GM19239 (cell line): ENCODE measurements at places on chromosomes 7 and 10.

DNA sequence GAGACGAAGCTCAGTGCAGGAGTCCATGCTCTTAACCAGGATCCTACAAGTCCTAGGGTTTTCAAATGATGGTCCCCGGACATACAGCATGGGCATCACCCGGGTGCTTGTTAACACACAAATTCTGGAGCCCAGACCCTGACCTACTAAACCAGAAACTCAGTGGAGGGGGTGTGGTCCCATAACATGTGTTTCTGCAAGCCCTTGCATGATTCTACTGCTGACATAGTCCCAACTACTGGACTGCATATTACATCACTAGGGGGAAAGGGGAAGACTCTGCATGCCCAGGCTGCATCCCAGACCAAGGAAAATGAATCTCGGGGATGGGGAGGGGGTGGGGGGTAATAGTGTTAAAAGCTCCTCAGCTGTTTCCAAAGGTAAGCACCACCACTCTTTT lies 40.3 kb downstream of the GRB10 start:
- no peak for DNase-seq

GRCh38 chr10:114110174-114110972 lies 63.6 kb downstream of the CCDC186 start:
- no peak for DNase-seq

GRCh38 chr10:2985729-2986232 lies 81.6 kb upstream of the PFKP start:
- DNase-seq, result no peak

DNA sequence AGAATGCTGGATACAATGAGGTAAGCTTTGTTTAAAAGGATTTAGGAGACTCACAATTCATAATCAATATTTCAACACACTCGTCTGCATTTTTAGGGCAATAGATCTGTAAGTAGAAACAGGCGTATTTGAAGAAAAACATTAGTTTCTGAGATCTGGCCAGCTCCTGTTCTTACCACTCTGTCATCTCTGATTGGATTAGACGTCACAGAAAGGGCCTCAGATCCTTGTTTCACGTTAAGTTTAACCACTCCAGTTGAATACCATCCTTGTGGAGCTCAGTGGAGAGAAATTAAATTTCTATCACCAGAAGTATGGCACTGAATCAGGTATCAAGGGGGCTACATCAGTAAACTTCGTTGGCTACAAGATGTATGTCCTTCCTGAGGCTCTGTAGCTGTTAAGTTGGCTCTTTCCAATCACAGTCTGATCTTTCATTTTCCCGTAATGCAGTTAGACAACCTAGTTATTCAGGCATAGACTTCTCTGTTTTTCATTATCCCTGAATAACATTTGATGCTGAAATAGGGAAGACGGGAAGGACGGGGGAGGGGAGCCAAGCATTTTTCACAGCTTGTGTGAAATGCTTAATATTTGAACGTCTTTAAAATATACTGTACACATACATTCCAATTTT lies 659.2 kb upstream of the GALNT17 start:
- DNase-seq, result no peak

DNA sequence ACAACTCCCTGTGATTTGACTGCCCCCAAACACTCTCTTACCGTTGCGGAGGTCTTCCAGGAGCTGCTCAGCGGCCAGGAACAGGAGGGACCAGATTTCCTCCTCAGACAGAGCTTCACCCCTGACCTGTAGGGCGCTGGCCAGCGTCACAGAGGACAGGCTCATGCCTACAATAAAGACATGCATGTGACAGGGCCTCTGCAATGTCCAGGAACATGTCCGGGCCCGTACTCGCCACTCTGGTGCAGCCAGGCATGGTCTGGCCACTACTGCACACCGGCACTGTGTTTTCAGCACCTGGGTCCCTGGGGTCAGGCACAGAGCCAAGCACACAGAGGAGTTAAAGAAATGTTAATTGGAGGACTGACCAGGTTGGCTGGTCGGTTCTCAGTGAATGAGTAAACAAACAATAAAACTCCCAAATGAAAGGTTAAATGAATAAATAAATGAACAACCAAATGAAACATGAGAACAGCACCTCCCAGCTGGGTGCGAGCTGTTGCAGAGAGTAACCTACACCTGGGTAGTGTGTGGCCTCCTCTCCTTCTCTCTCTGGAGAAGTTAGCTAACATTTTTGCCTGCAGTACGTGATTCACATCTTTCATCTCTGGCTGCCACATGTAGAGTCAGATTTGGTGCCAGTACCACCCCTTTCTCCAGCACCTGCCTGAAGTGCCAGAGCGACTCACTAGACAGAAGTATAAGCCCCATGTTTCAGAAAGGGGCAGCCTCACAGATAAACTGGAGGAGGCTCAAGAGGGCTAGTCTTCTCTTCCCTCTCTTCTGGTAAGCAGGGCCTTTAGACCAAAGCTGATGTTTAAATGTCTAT lies 22.8 kb downstream of the FRMPD2 start:
- no peak for DNase-seq

DNA sequence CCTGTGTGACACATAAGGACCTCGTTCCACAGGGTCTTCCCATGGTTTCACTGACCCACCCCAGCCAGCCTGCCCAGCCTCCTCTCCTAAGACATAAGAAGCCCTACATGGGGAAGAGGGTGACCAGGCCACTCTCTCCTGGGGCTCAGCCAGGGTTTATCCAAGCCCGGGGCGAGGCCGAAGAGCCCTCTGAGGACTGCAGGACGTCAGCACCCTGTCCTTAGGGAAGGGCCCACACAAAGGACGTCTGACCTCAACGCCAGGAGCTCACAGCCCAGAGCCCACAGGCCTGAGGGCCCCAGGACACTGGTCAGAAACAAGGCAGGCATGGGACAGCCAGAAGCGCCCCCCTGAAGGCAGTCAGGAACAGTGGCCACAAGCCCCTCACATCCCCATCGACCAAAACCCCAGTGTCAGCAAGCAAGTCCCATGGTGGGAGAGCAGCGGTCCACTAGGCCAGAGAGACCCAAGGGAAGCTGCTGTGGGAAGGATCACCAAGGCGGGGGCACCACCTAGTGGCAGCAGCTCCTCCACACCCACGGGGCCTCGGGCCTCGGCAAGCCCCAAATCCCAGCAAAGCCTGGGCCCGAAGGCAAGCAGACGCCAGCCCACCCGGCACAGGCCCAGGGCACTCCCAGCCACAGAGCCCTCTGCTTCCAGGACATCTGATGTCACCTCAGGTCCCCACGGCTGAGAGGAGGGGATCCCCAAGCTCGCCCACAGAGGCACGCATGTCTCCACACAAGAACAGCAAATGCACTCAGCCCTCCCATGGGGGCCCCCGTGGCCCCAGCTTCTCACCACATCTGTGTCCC lies 23.4 kb downstream of the MAD1L1 start:
- peak; percentile 82 for DNase-seq

DNA sequence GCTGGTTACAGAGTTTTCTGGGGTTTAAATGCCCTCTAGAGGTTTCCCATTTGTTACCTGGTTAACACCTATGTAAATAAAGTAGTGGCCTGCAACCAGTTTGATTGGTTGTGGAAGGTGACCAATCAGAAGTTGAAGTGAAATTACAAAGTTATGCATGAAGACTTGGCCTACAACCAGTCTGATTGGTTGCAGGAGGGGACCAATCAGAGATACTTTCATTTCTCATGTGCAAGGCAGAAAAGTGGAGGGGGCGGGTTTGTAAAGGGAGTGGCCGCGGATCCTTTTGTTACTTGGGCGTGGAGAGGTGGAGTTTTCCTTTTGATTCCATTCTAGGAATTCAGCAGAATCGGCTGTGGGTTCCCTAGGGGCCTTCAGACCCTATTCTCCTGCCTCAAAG lies 80.8 kb downstream of the SEC23IP start:
- DNase-seq, result no peak

GRCh38 chr7:46600340-46600739 lies 679.3 kb upstream of the IGFBP3 start:
- no peak for DNase-seq

- no peak for DNase-seq
Observed at GRCh38 chr7:49986191-49986590, 106.9 kb downstream of the ZPBP start.

DNA sequence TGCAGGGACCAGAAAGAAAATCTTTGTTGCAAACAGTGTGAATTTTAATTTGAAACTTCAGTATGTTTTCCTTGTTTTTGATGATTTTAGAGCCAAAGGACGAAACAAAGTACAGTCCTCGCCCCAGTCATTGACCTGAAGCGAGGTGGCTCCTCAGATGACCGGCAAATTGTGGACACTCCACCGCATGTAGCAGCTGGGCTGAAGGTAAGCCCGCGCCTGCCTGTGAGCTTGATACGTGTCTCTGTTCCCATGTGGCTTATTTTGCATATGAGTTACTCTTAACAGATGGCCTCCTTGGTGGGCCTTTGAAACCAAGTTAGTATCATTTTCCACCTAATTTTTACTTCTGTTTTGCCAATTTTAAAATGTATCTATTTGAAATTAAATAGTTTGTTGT lies 12.3 kb downstream of the RBM17 start:
- DNase-seq, result no peak

GRCh38 chr7:44540592-44541027 lies 520 bp downstream of the NPC1L1 start:
- no peak for DNase-seq

DNA sequence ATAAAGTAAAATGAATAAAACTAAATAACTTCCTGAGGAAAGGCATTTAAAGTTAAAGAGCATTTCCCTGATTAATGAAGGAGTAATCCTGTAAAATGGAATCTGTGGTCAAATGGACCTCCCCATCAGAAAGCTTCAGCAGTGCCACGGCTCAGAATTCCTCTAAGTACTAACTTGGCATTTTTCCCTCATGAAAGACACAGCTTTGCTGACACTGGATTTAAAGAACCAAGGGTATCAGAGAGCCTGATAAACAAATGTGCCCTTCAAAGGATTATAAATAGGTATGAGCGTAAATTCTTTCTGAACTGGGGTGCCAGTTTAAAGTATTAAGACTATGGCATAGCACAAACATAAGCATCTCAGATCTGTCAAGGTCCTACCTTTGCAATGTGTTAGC lies 24.2 kb upstream of the RNF148 start:
- no peak for DNase-seq

DNA sequence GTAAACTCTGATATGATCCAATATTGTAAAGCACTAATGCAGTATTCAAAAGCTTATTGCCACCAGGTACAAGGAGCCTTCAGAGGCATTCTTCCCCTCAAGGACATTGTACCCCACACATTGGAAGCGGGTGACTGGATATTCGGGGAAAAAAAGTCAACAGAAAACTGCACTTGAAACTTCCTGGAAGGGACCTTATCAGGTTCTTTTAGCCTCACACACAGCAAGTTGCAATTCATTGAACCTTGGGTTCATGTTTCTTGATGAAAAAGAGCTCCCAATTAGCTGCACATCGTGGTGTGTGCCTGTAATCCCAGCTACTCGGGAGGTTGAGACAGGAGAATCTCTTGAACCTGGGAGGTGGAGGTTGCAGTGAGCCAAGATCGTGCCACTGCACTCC lies 16.4 kb upstream of the MICU1 start:
- no peak for DNase-seq

DNA sequence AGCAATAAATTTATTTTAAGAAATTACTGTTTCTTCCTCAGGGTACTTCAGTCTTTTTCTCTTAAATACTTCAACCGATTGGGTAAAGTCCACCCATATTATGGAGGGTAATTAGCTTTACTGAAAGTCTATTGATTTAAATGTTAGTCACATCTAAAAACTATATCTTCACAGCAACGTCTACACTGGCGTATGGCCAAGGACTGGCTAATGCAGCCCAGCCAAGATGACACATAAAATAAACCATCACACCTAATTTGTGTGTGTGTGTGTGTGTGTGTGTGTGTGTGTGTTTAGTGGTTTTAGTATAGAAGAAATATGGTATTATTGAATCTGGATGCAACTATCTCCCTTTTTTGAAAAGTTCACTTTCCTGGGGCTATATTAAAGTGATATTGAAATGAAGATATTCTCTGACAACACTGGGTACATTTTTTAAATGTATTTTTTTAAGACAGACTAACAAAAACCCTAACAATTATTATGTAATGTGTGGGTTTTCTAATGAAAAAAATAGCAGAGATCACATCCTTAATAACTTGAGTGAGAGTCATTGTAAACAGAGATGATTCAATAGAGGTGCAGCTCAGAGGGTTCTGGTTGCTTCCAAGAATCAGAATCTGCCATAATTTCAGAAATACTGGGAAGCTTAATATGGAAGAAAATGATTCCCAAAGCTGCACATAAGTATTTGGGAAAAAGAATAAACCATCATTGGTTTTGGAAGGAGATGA lies 584.2 kb upstream of the MBL2 start:
- no peak for DNase-seq

- DNase-seq, result no peak
Observed at GRCh38 chr10:44326474-44327030, 58.3 kb downstream of the CXCL12 start.

GRCh38 chr10:10803278-10803677 lies 214.4 kb upstream of the CELF2 start:
- DNase-seq, result no peak

DNA sequence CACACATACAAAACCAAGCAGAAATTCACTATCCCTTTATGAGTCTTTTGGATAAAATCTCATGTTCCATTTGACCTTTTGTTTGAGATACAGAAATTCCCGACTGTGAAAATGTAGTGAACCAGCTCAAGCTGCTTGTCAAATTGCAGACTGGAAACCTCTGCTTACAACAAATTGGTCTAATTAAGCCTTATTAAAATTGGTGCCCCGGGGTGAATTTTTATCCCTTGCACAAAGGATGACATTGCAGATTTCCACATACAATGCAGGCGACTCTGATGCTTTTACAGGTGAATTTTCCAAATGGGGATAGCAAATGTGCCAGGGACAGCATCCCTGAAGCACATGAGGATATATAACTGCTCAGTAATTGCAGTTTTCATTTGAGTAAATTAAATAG lies 257.3 kb downstream of the BMPER start:
- DNase-seq, result no peak

DNA sequence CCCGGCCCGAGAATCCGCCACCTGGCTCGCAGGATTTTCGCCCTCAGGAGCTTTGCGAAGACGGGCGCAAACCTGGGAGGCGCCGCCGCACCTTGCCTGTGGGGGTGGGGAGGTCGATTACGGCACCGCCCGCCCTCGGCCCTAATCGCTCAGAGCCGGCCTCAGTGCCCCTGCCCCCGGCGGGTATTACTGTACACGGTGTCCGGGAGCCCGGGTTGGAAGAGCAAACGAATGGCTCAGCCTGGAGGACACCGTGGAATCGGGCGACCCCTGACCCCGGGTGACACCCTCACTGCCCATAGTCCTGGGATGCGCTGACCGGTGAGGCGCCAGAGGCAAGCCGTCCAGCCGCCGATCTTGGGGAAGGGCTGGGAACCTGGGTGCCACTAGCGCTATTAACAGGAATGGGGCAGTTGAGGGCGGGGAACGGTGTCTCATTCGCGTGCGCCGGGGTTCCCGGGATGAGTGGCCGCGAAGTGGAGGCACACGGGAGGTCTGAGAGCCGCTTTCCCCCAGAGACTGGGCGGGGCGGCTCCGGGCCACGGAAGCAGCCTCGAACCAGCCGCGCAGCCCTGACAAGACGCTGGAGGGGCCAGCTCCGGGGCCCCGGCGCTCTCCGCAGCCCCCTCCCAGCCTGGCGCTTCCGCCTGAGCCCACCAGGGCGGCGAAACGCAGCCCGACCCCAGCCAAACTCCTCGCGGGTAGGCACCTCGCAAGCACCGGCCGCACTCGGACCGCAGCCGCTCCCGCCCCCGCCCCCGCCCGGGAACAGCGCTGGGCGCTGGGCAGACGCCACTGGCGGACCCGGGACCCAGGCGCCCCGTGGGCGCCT lies 167.5 kb downstream of the NRF1 start:
- no peak for DNase-seq

- no peak for DNase-seq
Observed at GRCh38 chr7:36103837-36104561, 49.1 kb upstream of the EEPD1 start.
